ENCODE measurements at places on chromosomes 4 and X.

DNA sequence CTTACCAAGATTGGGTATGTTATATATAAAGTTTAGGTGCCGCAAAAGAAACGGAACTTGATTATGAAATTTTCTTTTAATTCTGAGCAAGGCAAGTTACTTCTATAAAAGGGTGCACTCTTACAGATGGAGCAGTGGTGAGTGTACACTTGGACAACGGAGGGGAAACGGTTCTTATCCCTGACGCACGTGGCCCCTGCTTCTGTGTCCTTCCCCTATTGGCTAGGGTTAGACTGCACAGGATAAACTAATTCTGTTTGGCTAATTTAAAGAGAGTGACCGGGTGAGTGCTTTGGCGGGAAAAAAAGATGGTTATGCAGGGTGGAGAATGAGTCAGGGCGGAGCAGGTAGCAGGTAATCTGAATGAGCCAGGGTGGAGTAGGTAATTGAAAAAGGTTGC is 149.5 kb downstream of the GC start:
- DNase-seq, result no peak

DNA sequence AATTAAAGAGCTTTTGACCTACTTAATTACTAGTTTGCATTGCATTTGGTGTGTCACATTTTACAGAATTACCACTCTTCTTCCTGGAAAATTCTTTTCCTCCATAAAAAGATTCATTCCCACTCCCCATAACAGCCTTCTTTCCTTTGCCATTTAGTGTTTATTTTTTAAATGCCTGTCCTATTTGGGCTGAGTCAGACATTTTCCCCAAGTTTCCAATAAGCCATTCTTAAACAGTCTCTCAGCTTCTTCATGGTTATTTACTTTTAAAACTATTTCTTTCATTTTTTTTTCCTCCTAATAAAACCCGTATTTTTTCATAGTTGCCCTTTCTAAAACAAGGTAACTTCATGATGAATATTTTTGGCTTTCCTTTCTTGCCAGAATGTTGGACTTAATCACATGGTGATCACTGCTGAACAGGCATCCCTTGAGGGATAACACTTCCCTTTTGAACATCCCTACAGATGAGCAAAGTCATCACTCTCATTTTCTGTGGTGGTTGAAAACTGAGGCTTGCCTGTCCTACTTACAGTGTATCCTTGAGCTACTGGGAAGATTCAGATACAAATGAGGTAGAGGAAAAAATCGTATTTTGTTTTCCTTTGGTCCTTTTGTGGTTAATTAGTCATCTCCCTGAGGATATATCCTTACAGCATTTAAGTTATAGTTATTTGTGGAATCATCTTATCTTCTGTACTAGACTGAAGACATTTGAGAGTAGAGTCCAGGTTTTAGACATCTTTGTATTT is 520.5 kb upstream of the NR3C2 start:
- no peak for DNase-seq

DNA sequence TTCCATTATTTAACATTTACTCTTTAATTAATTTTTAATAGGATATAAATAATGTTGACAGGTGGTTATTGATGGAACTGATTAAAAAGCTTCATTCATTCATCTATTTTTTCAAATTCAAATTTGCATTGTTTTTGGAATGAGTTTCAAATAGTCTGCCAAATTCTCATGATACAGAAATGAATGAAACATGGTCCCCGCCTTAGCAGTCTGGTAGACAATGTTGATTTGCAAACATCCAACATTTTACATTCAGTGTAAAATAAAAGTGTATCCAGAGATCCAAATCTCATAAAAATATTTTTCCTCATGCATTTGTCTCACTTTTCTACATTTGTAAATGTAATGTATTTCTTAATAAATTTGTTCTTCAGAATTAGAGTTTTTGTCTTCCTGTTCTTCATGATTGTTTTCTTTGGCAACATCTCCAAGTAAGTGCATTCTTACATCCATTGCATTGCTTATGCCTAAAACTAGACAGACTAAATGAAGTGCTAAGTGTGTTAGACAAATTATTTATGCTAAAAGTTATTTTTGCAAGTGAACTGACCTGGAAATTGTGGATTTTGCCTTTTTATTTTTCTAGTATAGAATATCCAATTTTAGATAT is 142.3 kb downstream of the PCDH18 start:
- no peak for DNase-seq

DNA sequence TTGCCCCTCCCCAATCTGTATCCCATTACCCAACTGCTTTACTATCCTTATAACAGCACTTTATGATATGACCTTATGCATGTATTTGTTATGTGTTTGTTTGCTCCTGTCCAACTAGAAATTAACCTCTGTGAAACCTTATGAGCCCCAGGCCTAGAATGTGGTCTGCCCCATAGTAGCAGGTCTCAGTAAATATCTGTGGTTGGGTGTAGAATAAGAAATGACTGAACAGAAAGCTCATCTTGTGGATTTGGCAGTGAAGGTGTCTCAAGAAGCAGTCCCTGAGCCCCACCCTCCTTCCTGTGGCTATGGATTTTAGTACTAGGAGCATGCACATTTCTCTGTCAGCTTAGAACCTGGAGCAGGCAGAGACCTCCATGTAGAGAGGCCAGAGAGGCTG is 229.0 kb upstream of the LCORL start:
- no peak for DNase-seq
